OCI-LY7 (cell line): ENCODE measurements at places on chromosomes 2 and 18. TPM values are rescaled to one million over a fixed set of nuclear protein-coding genes. Genes with fewer than 3 reads are reported as not detected.
A peak's percentile ranks its signal among the peaks of the same experiment; 100 is the strongest.

DNA sequence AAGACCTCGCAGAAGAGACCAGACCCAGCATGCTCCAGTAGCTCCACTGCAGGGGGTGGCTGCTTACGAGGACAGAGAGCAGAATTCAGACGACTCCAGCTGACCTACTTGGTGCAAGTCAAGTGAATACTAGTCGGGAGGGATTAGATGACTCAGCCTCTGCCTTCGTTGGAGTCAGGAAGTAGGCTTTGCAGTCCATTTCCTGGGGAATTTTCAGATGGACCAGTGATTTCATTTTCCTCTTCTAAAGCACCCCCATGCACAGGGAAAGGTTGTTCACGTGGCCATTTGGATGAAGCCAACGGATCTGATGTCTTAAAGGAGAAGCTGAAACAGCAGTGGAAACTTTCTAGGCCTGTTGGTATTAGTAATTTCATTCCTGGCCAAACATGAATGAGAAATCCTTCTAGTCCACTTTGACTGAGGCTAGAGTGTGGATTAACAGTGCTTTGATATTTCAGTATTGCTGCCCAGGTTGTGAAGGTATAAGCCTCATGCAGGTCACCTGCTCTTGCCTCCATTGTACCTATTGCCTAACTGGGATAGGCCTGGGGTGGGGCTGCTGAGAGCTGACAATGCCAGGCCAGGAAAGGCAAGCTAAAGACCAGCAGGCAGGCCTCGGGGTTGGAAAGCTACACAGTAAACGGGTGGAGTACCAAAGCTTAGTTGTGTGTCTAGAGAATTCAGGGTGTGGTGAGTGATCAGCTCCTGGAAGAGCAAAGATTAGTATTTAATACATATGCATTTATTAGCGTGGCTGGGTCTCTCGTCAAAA is 117.6 kb upstream of the FOSL2 start:
- no peak for DNase-seq

DNA sequence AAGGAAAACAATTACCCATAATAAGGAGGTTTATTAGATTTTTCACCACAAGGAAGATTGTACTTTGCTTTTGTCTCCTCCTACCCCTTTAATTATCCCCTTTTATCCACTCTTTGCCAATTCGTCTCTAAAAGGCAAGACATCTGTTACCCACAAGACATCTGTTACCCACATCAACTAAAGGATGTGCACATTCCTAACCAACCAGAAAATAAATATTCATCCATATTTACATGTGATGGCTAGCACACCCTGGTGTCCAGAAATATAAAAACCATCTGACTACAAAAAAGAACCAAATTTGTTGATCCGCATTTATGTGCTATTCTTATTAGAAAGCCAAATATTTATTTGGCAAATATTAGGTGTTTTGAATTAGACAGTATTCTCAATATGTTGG is 35.7 kb downstream of the ACVR1C start:
- peak; percentile 35 for DNase-seq

- DNase-seq = no peak
Observed at GRCh38 chr2:241641631-241642030, 4.1 kb downstream of the ATG4B start.

- DNase-seq = no peak
Observed at GRCh38 chr2:163658556-163658955, 77.3 kb downstream of the FIGN start.

DNA sequence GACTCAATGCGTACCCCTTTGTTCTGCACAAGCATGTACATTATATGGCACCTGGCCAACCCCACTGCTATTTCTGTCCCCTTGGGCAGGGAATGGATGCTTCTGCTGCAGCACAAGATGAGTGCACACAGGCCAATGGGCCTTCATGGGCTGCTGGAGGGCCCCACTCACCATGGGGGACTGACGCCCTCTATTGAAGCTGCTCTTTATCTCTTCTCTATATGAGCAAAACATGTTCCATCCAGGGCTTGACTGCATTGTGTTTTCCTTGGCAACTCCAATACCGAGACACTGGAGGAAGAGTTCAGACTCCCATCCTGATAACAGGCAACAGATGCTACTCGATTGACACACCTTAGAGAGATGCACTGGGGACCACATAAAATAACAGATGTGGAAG is 251.6 kb upstream of the NCKAP5 start:
- DNase-seq = no peak

DNA sequence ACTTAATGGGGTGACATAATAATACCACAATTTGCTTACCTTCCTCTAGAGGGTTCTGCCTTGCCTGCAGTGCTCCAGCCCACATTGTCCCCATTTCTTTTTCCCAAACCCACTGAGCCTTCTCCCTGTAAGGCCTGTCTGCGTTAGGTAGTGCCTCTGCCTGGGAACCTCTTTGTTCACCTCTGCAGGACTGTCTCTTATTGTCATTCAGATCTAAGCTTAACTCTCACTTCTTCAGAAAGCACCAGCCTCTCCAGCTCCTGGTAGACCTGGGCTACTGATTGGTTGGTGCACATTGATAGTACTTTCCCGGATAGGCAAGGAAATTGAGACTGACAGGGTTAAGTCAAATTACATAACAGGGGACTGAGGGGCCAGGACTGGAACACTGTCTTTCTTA is 49.1 kb downstream of the CCDC85A start:
- no peak for DNase-seq

DNA sequence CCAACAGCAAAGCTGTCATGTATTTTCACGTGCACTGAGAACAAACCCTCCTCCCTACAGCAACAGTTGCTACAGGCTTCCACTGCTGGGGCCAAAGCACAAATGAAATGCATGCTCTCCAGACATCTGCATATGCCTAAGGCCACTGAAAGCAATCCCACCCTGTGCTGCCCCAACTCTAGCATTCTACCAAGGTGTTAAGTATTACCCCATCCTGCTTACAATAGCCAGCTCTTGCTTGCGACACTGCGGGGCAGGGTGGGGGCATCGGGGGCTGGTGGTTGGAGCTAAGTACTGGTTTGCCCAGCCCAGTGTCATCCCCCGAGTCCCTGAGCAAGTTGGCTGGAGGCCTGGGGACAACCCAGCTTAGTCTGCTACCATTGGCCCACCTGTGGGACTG is 742.5 kb downstream of the TDRD15 start:
- DNase-seq = no peak

DNA sequence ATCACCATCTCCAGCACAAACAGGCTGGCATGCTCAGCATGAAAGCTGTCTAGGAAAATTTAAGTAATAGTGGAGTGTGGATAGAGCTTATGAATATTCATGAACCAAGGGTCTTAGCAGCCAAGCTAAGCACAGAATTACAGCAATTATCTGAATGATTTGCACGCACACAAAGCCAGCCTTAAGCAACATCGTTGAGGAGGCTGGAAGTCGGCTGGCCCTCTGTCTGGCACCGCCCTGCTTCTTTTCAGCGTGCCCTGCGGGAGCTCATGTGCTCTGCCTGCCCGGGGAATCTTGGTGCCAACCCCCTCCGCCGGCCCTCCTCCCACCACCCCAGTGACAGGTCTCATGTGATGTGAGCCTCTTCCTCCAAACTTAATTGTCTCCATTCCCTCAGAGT is 540.1 kb downstream of the CMPK2 start:
- no peak for DNase-seq

DNA sequence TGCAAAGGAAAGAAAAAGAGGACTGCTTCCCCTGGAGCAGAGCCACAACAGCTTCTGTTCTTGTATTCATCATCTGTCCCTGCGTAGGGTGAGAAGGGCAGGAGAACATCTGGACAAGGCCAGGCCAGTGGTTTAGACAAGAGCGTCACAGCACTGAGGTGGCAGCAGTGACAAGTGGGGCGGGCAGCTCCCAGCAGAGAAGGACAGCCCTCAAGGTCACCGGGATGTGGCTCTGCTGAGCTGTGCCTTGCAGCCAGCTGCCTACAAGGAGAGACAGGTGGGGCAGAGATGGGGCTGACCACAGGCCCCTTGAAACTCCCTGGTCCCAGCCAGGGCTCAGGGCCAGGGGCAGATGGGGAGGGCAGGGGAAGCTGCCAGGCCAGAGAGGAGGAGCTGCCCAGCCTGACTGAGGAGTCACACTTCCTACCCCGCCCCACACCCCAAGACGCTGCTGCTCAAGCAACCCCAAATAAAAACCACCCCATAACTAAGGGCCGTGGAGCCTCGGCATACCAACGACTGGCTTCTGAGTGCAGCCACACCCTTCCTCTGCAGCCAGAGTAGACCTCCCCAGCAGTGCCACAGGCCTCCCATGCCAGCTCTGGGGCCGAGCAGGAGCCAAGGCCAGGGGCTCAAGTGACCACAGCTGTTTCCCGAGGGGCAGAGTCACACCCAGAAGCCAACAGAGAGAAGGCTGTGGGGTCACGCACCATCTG is 5.4 kb downstream of the RAB11FIP5 start:
- no peak for DNase-seq

DNA sequence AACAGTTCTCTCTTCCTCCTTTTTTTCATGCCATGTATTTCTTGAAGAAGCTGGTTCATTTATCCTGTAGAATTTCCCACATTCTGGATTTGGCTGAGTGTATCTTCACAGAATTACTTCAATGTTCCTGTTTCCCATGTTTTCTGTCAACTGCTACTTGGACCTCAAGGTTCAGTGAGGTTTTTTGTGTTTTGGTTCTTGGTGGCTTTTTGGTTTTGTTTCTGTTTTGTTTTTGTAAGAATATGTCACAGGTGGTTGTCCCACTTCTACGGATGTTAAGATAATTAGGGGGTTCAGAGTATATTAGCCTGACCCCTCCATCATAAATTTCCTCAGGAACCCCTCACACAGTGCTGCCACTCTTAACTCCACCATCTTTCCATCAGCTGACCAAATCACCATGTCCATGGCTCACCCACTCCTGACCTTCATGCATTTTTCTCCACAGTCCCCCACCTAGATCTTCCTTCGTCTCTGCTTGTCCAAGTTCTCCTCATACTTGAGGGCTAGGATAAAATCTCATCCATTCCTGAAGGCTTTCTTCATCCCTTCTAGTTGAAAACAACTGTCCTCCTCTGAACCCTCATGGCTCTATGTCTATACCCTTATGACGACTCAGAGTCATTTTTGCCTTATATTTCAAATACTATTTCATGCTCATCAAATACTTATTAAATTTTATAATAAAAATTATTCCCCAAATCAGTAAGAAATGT is 40.4 kb downstream of the PLEKHM3 start:
- DNase-seq = no peak

Gene SUMO1
- total RNA-seq = 95.0 and 98.9 TPM in 2 replicates

Gene ASB18
- not detected in 2 replicates for total RNA-seq

Gene HAAO
- total RNA-seq = not detected in 2 replicates

Gene STK36
- total RNA-seq = 21.1 and 25.4 TPM in 2 replicates
